ENCODE measurements at places on chromosomes 5 and 9.

DNA sequence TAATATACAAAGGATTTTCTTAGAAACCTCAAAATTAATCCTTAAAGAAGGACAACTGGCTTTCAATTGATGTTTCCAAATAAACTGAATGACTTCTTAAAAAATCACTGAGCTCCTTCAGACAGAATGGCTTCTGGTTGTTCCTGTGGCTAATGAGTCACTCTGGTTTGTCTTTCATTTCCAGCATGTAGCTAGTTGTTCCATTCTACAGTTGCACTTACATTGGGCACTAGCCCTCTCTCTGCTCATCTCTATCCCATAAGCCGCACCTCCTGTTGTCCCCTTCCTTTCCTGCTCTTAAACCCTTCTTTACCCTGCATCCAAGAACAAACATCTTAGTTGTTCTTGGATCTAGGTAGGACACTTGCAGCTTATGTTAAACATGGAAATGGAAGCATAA lies 235.3 kb upstream of the HAPLN1 start:
- DNase-seq: no peak

GRCh38 chr9:114259798-114260523 lies 62.9 kb upstream of the ORM1 start:
- DNase-seq: no peak

- no peak for DNase-seq
Observed at GRCh38 chr5:151456321-151456940, 9.0 kb downstream of the SLC36A1 start.

DNA sequence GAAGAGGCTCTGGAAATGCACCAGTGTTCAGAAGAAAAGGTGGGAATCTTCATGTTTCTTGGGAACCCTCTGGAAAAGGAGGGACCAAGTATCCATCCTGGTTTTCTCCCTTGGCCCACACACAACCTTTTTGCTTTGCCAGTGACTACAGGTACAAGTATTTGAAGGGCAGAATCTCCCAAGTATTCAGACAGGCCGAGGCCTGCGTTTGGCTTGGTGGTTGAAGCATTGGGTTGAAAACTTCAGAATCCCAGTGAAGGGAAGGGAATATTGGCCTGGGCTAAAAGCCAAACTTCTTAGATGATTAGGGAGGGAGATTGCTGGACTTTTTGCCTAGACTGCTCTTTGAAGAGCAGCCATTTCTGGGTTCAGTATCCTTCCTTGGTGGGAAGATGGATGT lies 71.9 kb downstream of the UBAP1 start:
- DNase-seq: no peak

DNA sequence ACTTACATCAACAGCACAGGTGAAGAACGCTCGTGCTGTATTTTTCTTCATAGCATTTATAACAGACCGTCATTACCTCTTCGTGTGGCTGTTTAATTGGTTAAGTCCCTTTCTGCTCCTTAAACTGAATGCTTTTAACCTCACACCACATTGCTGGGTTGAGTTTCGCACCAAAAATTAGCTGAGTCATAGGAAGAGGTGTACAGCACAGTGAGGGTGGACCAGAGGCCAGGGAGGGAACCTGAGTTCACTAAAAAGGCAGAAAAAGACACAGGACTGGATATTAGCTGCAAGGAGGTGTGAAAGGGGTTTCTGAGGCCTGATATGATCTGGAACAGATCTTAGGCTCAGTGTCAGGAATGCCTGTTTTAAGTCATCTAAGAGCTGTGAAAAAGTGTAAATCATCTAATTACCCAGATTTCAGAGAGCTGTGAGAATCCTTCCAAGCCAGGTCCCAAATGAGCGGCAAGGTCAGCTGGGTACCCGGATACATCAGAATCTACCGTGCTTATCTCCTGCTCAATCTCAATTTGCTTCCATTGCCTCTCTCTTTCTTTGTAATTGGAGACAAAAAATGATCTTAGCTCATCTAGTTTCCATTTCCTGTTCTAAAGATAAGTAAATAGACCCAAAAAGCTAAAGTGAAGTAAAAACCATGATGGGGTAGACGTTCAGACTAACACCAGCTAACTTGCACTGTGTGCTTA lies 7.1 kb upstream of the CFAP90 start:
- no peak for DNase-seq

GRCh38 chr9:98989036-98990000 lies 45.6 kb downstream of the COL15A1 start:
- DNase-seq: no peak

DNA sequence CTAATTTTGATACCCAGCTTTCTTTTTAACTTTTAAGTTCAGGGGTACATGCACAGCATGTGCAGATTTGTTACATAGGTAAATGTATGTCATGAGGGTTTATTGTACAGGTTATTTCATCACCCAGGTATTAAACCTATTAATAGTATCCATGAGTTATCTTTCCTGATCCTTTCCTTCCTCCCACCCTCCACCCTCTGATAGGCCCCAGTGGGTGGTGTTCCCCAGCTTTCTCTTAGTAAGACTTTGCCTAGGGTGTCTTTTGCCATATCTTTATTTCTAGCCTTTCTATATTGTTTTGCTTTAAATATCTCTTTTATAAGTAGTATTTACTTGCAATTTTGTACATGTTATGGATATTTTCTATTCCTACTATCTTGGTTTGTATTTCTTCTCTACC lies 243.7 kb downstream of the SGCD start:
- DNase-seq: no peak

GRCh38 chr9:847505-847904 lies 6.0 kb downstream of the DMRT1 start:
- DNase-seq: no peak

DNA sequence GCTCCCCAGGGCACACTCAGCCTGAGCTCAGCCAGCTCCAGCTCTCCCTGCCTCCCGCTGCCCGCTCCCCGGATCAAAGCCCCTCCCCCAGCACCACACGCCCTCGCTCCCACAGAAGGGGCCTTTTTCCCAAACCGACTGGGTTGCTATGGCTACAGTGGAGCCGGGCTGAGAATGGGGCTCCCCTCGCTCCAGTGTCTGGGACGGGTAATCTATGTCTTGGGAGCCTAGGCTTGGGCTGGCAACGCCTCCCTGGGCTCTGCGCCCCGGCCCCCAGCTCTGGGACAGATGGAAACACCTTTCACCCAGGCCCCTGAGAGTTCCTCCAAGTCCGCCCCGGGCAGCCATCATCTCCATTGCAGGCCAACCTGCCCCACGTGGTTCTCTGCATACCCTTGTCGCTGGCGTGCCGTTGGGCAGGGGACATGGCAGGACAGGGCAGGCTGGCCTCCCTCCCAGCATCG lies 29.6 kb downstream of the NOTCH1 start:
- no peak for DNase-seq

DNA sequence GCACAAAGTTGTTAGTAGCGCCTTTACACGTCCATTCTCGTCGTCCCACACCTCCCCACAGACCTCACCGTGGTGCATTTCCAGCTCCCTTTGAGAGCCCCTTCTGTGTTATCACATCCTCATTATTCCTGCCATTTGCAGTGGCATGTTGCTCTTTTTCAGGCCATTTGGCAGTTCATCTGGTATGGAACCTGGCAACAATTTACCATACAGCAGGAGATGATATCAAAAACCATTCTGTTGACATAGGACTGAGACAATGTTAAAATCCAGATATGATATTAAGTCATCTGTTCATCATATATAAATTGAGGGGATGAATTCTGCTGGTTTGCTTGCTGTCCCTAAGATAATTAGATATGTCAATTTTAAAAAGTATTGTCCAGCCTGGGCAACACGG lies 83.0 kb downstream of the TMEM174 start:
- no peak for DNase-seq

- no peak for DNase-seq
Observed at GRCh38 chr5:78591972-78592700, 56.4 kb downstream of the LHFPL2 start.

DNA sequence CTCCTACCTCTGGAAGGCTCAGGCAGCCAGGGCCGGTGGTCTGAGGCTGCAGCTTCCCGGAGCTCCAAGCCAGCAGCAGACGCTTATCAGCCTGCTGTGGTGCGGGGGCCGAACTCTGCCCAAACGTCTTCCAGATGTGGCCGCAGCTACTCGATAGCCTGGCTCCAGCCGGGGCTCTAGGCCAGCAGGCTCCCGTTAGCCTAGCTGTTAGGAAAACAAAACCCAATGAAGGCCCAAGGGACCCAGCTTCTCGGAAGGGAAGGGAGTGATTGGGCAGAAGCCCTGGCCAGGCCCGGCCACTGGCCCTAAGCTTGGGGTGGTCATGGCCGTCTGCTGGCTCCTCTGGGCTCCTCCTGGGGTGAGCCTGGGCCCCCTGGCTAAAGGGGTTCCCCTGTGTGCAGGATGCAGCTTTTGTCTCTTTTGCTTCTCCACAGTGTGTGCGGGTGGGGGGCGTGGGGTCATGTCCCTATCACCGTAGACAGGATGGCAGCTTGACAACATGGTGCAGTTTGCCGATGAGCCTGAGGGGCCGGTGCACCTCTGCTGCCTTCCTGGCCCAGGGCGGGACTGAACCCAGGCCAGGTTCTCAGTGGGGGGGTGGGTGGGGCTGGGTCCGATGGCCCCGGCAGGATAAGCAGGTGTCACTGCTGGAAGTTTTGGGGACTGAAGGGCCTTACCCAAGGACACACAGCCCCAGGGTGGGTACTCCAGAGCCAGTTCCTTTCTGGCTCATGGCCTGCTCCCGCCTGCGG lies 18.7 kb downstream of the MYMK start:
- DNase-seq: no peak

DNA sequence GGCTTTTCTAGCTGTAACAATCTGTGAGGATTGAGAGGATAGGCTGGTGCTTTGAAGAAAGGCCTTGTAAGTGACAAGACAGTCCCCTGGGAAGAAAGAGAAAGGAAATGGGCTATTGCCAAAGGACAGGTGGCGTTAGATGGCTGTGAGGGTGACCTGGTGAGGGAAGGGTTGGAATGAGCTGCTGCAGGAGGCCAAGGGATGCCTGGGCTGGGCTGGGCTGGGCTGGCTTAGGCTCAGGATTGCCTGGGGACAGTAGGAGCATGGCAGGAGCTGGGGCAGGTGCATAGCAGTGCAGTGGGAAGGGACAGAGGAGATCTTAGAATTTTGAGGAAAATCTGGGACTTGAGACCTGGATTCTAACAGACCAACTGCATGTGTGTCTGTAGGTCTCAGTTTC lies 9.7 kb upstream of the MYOZ3 start:
- no peak for DNase-seq

DNA sequence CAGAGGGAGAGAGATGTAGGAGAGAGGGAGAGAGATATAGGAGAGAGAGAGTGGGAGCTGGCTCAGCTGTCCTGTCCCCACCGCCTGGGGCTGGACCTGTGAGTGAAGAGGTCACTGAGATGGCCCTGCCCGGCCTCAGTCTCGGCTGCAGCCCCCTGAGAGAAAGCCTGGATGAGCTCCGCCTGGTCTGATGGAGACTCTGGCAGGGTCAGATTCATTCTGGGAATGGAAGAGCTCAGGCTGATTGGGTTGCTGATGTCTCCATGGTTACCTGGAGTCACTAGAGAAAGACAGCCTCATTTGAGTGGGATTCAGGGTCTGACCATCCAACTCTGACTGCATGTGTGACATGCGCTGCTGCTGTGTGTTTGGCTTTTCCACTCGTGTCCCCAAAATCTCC lies 27.1 kb upstream of the SEMA4D start:
- no peak for DNase-seq

- no peak for DNase-seq
Observed at GRCh38 chr5:51185850-51186329, 197.4 kb upstream of the ISL1 start.
